Activated CD8-positive, alpha-beta T cell treated with anti-CD3 and anti-CD28 coated beads for 36 hours (primary cell): ENCODE measurements at places on chromosomes 1 and 21.

DNA sequence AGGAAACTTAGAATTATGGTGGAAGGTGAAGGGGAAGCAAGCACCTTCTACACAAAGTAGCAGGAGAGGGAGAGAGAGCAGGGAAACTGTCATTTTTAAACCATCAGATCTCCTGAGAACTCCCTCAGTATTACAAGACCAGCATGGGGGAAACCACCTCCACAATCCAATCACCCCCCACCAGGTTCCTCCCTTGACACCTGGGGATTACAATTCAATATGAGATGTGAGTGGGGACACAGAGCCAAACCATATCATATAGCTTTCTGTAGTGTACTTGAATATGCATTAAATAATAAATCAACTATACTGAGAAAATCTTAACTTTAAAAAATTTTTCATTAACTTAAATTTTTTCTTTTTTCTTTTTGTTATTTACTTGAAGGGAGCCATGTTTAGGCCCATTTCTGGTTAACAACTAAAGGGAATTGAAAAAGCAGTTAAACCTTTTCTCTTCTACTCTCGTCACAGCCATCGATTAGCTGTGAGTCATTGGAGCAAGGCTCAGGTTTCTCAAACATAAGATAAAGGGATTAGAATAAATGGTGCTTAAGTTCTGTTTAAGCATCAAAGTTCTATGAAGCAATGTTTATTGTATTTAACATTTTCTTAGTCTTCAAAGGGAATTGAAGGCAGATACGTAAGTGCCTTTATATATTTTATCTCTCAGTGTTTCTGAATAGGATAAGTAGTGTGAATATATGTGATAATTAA lies 72.2 kb upstream of the DPT start:
- no peak for DNase-seq
- H3K4me1 ChIP-seq: no peaks in the 10 kb centered on the region
- no peak overlapping the region for H3K4me3 ChIP-seq
- no peak overlapping the region for H3K27ac ChIP-seq
- no peaks in the 10 kb centered on the region for H3K27me3 ChIP-seq
- H3K36me3 ChIP-seq: no peaks in the 10 kb centered on the region

DNA sequence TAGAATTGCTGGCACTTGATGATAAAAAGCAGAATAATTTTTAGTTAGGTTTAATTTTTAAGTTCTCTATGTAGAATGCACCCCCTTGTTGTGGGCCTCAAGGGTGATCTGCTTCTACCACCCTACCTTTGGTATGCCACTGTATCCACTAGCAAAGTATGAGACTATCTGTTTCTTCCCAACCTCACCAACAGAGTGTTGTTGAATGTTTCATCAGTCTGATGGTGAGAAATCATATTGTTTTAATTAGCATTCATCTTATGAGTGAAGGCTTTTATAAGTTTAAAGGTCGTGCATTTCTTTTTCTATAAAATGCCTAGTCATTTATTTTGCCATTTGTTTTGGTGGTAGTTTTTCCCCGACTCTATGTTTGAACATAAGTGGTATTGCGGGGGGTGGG lies 141.0 kb downstream of the MAGI3 start:
- no peaks in the 10 kb centered on the region for H3K4me1 ChIP-seq
- no peaks in the 10 kb centered on the region for H3K27me3 ChIP-seq
- no peak overlapping the region for H3K4me3 ChIP-seq

GRCh38 chr1:74468982-74469603 lies 43.3 kb downstream of the LRRC53 start:
- no peaks in the 10 kb centered on the region for H3K4me1 ChIP-seq
- no peak overlapping the region for H3K27ac ChIP-seq
- H3K4me3 ChIP-seq: no peak overlapping the region

DNA sequence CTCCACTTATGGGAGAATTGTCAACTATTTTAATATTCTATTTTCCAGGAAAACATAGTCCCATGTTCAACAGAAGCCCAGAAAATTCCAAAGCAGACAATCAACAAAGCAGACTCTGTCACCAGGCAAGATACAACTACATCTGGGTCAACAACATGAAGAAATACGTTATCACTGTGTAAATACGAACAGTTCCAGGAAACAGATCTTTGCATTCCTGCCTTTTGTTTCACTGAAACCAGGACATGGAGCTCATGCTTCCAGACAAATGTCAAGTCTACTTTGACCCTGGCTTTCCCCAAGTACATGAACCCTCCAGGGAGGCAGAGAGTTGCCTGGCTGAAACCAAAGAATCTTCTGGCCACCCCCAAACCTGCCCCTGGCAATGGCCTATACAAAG lies 106.7 kb downstream of the SETD4 start:
- no peaks in the 10 kb centered on the region for H3K36me3 ChIP-seq
- H3K27ac ChIP-seq: no peak overlapping the region
- DNase-seq: no peak
- H3K4me3 ChIP-seq: no peak overlapping the region
- no peaks in the 10 kb centered on the region for H3K4me1 ChIP-seq
- H3K27me3 ChIP-seq: peaks cover 7% of the 10 kb centered on the region

- H3K27ac ChIP-seq: peak overlapping the region; percentile 90
- peaks cover 51% of the 10 kb centered on the region for H3K4me1 ChIP-seq
- no peaks in the 10 kb centered on the region for H3K36me3 ChIP-seq
- DNase-seq: peak; percentile 63
- peak overlapping the region; percentile 37 for H3K4me3 ChIP-seq
Observed at GRCh38 chr21:14453339-14454015, 70.5 kb upstream of the HSPA13 start.

DNA sequence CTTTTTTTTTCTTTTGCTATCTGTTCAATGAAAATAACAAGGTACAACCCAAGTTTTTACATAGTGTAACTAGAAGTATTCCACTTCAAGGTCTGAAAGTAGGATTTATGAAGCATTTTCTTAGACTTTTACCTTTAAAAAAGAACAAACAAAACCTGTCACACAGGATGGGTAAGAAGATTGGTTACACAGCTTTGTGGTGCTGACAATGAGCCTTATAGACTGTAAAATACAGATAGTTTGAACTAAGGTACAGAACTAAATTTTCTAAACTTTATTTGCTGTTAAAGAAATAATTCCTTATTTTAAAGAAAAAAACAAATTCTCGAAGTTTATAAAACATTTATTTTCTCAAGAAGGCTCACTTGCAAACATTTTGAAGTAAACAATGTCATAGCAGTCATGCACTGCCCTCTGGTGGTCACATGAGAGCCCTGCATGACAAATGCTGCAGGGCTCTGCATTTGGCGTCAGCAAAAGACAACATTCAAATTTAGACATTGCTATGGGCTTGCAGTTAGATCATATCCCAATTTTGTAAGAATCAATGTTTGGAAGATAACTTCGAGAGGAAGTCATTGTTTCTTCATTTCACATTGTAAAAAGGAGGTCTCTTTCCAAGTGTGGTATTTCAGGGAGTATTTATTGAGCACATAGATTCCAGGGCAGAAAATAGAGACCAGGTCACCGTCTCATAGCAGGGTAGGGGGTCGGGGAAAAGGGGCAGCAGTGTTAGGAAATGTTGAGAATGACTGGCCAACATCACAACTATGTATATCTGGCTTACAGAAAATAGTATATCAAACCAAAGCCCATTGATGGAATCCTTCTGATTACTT lies 115.3 kb upstream of the FMN2 start:
- H3K27me3 ChIP-seq: peaks cover 5% of the 10 kb centered on the region
- H3K36me3 ChIP-seq: no peaks in the 10 kb centered on the region
- H3K27ac ChIP-seq: no peak overlapping the region
- H3K4me1 ChIP-seq: no peaks in the 10 kb centered on the region

- peaks cover 5% of the 10 kb centered on the region for H3K27me3 ChIP-seq
- no peaks in the 10 kb centered on the region for H3K36me3 ChIP-seq
Observed at GRCh38 chr1:115767403-115767802, 1.1 kb downstream of the CASQ2 start.

- H3K4me3 ChIP-seq: no peak overlapping the region
- H3K4me1 ChIP-seq: no peaks in the 10 kb centered on the region
- no peak overlapping the region for H3K27ac ChIP-seq
- DNase-seq: peak; percentile 46
Observed at GRCh38 chr1:22930240-22930912, 42.3 kb downstream of the LACTBL1 start.

- no peaks in the 10 kb centered on the region for H3K27me3 ChIP-seq
- peaks cover 53% of the 10 kb centered on the region for H3K36me3 ChIP-seq
- DNase-seq: peak; percentile 46
- H3K4me1 ChIP-seq: peaks cover 28% of the 10 kb centered on the region
- H3K4me3 ChIP-seq: no peak overlapping the region
Observed at GRCh38 chr1:172588296-172589291, 55.6 kb downstream of the SUCO start.

DNA sequence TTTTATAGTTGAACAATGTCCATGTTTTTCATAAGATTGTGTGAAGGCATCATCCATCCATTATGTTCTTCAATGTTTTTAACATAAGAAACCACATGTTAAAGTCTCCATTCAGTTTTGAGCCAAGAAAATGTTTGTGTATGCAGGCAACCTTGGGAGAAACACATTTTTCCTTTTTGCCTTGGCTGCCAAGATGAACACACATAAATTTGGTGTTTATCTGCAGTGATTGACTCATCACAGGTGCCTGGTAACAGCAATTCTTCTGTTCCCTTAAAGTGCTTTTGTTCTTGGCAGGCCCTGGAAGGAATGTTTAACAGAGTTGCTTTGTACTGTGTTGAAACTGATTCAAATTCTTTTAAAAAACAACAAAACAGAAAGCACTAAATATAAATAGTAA lies 709.9 kb upstream of the ADGRL4 start:
- no peak overlapping the region for H3K27ac ChIP-seq
- no peak overlapping the region for H3K4me3 ChIP-seq
- H3K36me3 ChIP-seq: no peaks in the 10 kb centered on the region
- DNase-seq: no peak

- H3K4me3 ChIP-seq: no peak overlapping the region
- peaks cover 43% of the 10 kb centered on the region for H3K36me3 ChIP-seq
- no peaks in the 10 kb centered on the region for H3K27me3 ChIP-seq
Observed at GRCh38 chr1:92901126-92901525, 60.1 kb downstream of the DIPK1A start.

DNA sequence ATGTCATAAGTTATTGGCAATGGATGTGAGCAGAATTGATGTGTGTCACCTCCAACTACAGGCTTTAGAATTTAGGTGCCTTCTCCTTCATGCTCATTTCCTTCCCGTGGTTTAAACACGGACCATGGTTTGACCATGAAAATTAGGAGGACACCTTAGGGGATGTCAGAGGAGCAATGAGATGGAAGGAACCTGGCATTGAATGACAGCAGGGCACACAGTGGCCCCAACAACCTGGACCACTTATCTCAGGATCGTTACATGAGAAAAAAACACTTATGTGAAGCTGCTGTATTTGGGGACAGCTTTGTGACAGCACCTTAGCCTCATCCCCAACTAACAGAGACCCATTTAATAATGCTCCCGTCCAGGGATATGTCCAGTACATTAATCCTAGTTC lies 70.8 kb downstream of the SLC9A1 start:
- no peak overlapping the region for H3K27ac ChIP-seq
- H3K27me3 ChIP-seq: no peaks in the 10 kb centered on the region
- DNase-seq: no peak
- H3K36me3 ChIP-seq: no peaks in the 10 kb centered on the region

DNA sequence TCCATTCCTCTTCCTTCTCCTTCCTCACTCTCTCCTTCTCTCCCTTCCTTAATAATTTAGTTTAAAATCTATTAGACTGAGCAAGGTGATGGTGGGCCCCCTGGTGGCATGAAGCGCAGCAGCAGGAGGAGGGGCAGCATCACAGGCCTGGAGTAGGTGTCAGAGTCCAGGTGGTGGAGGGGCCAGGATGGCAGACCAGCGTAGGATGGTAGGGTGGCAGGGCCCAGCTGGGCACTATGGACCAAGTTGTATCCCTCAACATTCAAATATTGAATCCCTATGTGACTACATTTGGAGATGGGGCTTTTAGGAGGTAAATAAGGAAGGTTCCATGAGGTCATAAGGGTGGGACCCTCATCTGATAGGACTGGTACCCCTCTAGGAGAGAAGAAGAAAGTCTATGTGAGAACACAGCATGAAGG lies 61.0 kb downstream of the WDR4 start:
- peaks cover 2% of the 10 kb centered on the region for H3K4me1 ChIP-seq
- peak; percentile 80 for DNase-seq
- no peak overlapping the region for H3K27ac ChIP-seq
- no peak overlapping the region for H3K4me3 ChIP-seq
- H3K36me3 ChIP-seq: no peaks in the 10 kb centered on the region
- H3K27me3 ChIP-seq: peaks cover 2% of the 10 kb centered on the region

- no peak overlapping the region for H3K4me3 ChIP-seq
- peaks cover 28% of the 10 kb centered on the region for H3K27me3 ChIP-seq
- H3K36me3 ChIP-seq: no peaks in the 10 kb centered on the region
Observed at GRCh38 chr21:42827588-42827987, 51.8 kb downstream of the WDR4 start.

DNA sequence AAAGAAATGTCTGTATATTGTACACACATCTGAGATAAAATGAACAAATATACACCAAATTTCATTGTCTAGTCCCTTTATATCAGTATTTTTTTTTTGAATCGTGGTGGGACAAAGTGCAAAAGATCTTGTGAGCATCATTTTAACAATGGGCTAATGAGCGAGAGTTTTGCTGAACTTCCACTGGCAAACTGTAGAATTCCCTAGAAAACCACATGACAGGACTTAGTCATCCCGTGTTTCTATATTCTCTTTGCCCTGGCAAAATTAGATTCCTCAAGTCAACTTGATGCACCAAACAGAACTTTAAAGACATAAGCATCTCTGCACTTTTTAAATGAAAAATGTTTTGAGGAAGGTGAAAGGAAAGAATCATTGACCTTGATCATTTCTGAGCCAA lies 488.2 kb upstream of the PTBP2 start:
- no peak overlapping the region for H3K27ac ChIP-seq
- no peaks in the 10 kb centered on the region for H3K27me3 ChIP-seq
- H3K4me1 ChIP-seq: no peaks in the 10 kb centered on the region
- H3K4me3 ChIP-seq: no peak overlapping the region

DNA sequence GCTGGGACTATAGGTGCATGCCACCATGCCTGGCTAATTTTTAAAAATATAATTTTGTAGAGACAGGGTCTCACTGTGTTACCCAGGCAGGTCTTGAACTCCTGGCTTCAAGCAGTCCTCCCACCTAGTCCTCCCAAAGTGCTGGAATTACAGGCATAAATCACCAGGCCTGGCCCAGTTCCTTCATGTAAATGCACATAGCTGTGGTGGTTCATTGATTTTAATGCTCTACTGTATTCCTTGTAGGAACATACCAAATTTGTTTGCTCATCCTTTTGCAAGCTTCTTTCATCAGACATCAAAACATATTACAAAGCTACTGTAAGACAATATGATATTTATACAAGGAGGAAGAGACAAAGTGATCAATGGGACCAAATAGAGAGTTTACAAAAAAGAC lies 237.5 kb upstream of the ESRRG start:
- no peak for DNase-seq
- H3K4me1 ChIP-seq: no peaks in the 10 kb centered on the region
- H3K36me3 ChIP-seq: no peaks in the 10 kb centered on the region
- no peak overlapping the region for H3K4me3 ChIP-seq
- no peaks in the 10 kb centered on the region for H3K27me3 ChIP-seq
- no peak overlapping the region for H3K27ac ChIP-seq

- H3K27me3 ChIP-seq: no peaks in the 10 kb centered on the region
- H3K36me3 ChIP-seq: peaks cover 14% of the 10 kb centered on the region
- DNase-seq: no peak
- H3K4me3 ChIP-seq: peak overlapping the region; percentile 24
- H3K27ac ChIP-seq: peak overlapping the region; percentile 3
- H3K4me1 ChIP-seq: peaks cover 42% of the 10 kb centered on the region
Observed at GRCh38 chr1:117371441-117372151, 4.3 kb downstream of the MAN1A2 start.
